ENCODE measurements at places on chromosomes 16 and 17. TPM values are rescaled to one million over a fixed set of nuclear protein-coding genes. Genes with fewer than 3 reads are reported as not detected.

The WNT3 gene
- 2.0 TPM for polyA plus RNA-seq

The C17orf100 gene
- polyA plus RNA-seq, result 11.2 TPM

The ZNF785 gene
- 20.2 TPM for polyA plus RNA-seq

The SLC47A2 gene
- polyA plus RNA-seq, result 9.0 TPM

The HEATR9 gene
- not detected for polyA plus RNA-seq

The IRF8 gene
- 5.8 TPM for polyA plus RNA-seq

The TP53TG3C gene
- polyA plus RNA-seq, result not detected

The ACBD4 gene
- 11.0 TPM for polyA plus RNA-seq

The OR2C1 gene
- 1.1 TPM for polyA plus RNA-seq
